Kidney epithelial cell (primary cell): ENCODE measurements at places on chromosomes 11 and 22. TPM values are rescaled to one million over a fixed set of nuclear protein-coding genes. Genes with fewer than 3 reads are reported as not detected.

Gene INPPL1
- 93.1 and 113 TPM in 2 replicates for total RNA-seq

Gene MADD
- total RNA-seq, result 18.5 and 20.2 TPM in 2 replicates

Gene TSGA10IP
- not detected in 2 replicates for total RNA-seq

Gene GGT5
- 4.2 and 5.9 TPM in 2 replicates for total RNA-seq

Gene GAB4
- total RNA-seq, result not detected in 2 replicates

Gene MICALL1
- 115 and 140 TPM in 2 replicates for total RNA-seq

Gene OR51B4
- not detected in 2 replicates for total RNA-seq

Gene CRYBB1
- not detected in 2 replicates for total RNA-seq

Gene MRGPRX2
- total RNA-seq, result not detected in 2 replicates

GRCh38 chr11:18723991-18724390 lies 2.0 kb downstream of the IGSF22 start:
- DNase-seq, result no peak

GRCh38 chr22:22858559-22858937 lies 29.1 kb upstream of the IGLL5 start:
- no peak for DNase-seq

GRCh38 chr11:133956650-133957633 lies at the start of gene IGSF9B:
IGSF9B (minus strand) TSS chr11:133956968; CDS start chr11:133956754, 214 bp downstream.
- no peak for DNase-seq

DNA sequence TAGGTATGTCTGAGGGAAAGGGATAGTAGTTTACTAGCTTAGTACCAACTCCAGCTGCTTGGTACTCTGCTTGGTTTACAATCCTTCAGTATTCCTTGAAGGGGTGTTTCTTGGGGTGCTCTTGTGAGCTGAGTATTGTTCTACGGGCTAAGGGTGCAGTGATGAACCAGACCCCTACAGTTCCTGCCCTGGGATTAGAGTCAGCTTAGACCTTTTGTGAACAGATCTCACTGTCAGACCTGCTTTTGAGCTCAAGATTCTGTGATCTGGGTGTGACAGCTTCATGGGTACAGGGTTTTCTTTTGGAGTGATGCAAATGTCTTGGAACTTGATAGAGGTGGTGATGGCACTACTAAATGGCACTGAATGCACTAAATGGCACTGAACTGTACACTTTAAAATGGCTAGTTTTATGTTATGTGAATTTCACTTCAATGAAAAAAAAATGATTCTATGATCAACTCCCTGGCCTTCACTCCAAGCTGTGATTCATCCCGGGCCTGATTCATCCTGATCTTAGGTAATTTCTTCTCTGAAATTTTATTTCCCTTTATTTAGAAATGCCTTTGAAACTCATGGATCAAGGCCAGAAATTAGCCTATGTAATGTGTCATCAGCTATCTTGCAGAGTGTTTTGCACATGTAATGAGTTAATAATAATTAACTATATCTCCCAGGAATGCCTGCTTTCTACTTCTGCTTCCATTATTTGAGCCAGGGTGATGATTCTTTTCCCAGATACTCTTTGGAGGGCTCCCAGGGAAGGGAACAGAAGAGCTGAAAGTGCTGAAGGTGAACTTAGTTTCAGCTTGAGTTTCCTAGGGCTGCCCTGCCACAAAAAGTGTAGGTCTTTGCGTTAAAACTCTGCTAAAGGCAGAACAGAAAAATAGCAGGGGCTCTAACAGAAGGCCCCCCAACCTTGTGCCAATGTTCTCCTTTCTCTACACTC lies 87.9 kb downstream of the NCAM1 start:
- peak; percentile 18 for DNase-seq

- no peak for DNase-seq
Observed at GRCh38 chr11:134560566-134561330, 148.7 kb upstream of the B3GAT1 start.

DNA sequence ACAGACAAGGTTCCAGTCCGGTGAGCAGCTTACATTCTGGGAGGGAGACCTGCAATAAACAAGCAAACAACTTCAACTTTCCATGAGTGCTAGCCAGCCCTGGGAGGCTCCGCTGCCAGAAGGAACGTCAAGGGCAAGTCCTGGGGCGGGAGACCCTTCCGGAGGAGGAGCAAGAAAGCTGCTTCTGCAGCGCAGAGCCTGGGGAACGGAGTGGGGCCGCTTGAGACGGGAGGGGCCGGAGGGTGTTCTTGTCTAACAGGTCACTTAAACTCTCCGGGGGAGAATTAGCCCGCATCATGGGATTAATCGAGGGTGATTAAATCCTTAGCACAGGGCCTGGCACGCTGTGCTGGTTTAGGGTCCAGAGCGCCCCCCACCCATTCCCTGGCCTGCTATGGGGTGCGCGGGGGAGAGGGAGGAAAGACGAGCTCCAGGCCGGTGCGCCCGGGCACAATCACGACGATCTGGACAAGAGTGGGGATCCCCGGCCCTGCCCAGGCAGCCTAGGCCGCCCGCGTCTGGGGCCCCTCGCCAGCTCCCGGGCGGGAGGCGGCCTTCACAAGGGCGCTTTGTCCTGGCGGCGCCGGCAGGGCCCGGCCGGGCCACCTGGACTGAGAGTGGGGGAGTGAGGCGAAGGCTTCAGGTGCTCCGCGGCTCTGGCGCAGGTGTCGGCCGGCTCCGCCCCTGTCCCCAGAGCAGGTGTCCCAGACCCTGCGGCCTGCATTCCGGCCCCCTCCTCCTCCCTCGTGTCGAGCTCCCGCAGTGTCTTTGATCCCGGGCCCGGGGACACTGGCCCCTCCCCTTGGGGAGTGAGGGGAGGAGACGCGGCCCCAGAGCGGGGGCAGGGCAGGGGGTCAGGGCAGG lies 663 bp upstream of the LARGE2 start:
- DNase-seq, result no peak

DNA sequence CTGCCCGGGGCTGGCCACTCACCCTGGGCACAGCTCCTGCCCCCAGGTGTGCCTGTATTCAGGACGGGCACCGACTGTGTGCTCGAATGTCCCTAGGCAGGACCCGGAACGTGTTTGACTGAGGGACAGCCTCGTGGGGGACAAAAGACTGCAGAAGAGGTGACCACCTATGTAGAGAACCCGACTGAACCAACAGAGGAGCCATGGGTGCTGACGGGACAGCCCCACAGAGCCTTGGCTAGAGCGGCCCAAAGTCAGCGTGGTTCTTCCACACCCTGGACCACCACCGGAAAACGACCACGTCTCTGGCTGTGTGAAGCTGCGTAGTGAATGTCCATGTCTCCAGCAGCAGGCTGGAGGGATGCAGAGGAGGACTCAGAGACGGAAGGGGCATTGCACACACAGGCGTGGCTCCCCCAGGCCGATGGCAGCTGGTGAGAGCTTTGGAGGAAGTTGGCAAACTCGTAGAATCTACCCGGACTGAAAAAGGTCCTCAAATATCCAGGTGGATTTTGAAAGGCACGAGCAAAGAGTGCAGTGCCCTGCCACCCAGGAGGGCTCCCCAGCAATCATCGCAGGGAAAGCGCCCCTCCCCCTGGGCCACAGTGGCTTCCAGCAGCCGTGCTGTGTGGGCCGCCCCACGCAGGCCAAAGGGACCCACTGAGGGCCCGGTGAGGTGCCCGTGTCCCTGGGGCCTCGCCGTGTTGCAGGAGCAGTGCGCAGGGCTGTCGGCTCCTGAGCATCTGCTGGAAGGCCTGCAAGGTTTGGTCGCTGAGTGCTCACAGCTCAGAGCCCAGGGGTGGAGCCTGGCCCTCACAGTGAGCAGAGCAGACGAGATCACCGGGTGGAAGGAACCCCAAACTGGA lies 17.5 kb upstream of the MUC5B start:
- DNase-seq, result no peak

- DNase-seq, result no peak
Observed at GRCh38 chr11:121039971-121040613, 16.2 kb downstream of the TBCEL start.
